ENCODE measurements at places on chromosomes 7 and 10.

GRCh38 chr10:3623746-3624145, 161.3 kb downstream of the KLF6 start:
- peak; percentile 88 for DNase-seq

DNA sequence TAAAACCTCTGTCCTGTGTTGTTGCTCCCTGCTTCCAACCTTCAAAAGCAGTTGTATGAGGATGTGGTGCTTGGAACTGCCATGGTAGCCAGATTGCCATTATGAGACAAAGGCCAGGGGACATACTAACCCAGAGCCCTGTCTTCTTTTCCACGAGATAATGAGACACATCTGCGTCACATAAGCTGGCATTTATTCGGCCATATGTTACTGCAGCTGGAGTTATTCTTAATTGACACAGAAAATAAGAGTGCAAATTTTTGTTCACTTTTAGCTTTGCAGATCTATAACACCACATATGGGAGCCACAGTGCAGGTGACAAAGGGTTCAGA, 15.5 kb upstream of the PDLIM1 start:
- no peak for DNase-seq

DNA sequence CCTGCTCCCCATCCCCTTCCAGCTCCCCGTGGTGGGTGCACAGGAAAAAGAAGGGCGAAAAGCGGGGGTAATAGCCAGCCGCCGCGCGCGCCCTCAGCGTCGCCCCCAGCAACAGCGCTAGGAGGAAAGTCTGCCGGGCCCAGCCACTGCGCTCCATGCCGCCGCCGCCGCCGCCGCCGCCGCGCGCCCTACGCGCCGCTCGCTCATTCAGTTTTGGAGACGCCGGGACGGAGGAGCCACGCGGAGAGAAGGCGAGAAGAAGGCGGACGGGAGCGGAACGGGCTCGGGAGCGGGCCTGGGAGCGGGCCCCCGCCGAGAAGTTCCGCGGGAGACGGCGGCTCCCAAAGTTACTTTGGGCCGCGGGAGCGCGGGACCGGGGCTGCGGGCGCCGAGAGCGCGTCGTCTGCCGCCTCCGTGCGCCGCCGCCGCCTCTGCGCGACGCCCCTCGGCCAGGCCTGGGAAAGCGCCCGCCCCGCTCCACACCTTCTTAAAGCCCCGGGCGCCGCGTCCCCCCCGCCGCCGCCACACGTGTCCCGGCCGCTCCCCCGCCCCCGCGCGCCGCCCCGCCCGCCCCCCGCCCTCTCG, at the start of gene RELN:
RELN (minus strand) TSS at position 459 of the 585 bp plus-strand sequence; CDS start at position 157, 302 bp downstream.
- DNase-seq = peak; percentile 66

DNA sequence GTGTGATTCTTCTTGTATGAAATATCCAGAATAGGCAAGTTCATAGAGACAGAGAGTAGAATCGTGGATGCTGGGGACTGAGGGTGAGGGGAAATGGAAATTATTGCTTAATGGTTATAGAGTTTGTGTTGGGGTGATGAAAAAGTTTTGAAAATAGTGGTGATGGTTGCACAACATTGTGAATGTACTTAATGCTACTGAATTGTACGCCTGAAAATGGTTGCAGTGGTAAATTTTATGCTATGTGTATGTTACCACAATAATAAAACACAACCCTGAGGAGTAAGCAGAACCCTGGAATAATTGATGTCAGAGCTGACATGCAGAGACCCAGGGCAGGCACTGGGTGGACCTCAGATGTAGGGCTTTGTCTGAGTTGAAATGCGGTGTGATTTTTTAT, 57.6 kb downstream of the TACR2 start:
- no peak for DNase-seq

DNA sequence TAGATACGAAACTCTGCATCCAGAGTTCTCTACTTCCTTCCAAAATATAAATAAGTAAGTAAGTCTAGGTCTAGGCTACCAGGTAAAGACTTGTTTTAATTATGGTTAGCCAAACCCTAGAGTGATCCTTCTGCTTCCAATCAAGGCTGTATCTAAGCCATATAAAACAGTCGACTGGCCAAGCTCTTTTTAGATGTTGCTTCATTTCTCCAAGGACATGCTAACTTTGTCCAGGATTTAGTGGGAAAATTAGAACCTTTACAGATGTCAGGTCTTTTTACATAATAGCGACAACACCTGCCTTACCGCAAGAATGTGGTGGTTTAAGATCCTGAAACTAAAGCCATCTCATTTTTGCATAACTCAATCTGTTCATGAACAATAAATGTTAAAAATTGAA, 156.8 kb downstream of the NXPH1 start:
- no peak for DNase-seq

DNA sequence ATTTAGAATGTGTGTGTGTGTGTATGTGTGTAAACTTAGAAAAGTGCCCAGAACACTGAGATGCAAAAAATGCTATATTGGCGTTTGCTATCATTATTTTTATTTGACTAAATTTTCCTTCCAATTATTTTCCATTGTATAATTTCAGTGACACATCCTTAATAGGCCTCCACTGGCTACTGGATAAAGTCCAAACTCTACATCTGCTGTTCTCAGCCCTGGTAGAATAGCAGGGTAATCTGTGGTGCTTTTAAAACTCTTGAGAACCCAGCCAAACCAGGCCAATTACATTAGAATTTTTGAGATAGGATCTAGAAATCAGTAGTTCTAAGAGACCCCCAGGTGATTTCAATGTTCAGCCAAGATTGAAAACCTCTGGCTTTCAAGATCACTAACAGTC, 66.4 kb downstream of the ZNF503 start:
- no peak for DNase-seq

DNA sequence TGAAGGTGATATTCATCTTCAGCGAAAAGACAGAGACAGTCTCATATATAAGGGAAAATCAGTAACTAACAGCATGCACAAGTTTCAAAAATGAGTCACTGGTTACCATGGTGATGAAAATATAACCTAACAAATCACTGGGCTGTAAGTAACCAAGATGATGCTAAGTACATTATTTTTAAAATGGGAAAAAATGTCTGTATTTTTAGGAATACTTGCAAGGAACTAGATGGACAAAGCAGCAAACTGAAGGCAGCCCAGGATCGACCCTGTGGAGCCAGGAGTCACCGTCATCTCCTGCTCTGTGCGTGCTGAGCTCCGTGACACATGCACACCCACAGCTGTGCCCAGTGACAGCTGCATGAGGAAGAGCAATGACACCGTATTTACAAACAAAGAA, 137.3 kb downstream of the ELMO1 start:
- DNase-seq = peak; percentile 65

All from astrocyte of the hippocampus (primary cell).